ENCODE measurements at places on chromosomes 3 and 15.

DNA sequence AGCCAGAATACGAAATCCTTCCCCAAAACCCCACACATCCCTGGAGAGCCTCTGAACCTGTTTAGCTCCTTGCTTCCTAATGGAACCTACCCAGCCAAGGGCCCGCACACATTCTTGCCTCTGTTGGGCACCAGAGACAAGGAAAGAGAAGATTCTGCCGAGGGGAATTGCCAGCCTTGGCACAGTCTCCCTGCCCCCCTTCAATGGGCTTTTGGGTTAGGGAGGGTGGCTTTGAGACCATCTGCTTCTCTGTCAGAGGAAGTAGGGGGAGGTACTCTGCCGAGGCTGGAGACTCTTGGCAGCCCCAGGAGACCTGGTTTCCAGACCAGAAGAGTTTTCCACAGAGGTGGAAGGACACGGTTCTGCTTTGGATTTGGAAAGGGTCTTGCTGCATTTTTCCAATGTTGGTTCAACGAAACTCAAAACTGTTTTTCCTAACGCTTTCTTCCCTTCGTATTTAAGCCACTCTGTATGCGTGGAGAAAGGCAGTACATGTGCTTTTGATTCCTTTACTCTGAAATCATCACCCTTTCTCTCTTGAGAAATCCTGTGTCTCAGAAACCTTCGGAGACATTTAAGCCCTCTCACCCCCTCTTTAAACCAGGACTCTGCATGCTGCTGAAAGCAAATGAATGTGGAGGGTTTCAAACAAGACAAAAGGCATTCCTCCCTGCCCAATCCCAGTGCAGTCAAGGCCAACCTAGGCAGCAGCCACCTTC, 78.8 kb upstream of the PRR23C start:
- no peak for DNase-seq

DNA sequence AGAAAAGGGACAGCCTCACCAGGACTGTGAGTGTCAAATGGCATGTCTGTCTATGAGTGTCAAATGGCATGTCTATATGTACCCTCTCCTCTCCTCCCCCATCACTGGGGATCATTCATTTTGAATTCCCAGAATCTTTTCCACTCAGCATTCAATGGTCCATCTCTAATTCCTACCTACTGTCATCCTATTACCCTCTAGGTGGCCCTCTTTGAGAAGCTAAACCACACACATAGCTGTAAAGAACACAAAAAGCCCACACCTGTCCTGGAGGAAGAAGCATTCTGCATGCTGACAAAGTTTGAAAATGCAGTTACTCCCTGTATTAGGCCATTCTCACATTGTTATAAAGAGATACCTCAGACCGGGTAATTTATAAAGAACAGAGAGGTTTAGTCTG, 46.2 kb upstream of the PYDC2 start:
- no peak for DNase-seq

- no peak for DNase-seq
Measured at GRCh38 chr3:149231871-149232270, 10.2 kb upstream of the CP start.

DNA sequence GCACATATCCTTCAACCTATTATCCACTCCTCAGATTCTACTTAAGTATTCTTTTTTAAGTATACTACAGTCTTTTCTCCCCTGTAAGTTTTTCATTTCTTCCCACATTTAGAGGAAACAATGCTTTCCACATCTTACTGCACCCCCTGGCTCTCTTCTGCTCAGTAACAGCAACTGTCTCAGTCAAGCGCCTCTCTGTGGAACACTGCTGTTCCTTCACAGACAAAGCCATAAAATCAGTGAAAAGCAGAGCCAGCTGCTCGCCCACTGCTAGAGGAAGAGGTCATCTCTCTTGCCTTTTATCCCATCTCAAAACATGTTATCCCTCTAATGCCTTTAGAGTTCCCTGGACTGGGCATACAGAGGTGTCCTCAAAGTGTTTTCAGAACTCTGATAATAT, 24.8 kb downstream of the SERP1 start:
- no peak for DNase-seq

DNA sequence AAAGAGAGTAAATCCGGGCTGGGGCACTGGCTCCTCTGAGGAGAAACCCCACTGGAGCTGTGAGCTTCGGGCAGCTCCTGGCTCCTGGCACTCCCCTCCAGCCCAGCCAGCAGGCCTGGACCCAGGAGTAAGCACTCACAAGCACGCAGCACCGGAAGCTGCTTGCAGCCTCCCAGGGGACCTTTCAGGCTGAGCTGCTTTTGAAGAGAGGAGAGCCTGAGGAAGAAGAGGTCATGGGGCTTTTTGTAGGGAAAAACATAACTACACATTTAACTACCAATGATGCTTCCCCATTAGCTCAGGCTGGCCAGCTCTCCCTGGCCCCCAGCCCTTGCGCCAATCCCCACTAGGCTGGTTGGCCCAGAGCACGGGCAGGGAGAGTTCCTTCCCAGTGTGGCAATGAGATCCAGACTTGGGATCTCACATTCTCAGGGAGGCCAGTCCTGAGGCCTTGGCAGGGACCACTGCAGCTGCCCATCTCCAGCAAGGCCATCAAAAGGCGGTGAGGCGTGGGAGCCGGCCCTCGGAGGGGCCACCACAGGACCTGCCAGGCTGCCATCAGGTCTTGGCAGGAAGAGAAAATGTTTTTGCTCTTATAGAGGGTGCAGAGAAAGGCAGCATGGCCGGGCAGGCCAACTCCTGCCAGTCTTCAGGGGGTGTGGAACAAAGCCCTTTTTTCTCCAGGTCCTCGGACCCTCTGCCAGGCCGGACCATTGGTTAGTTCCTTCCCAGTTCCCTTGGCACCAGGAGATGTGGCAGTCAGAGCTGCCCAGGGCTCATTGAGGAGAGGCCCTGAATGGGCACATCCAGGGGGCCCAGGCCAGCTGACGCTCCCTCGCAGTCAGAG, 41.5 kb upstream of the MFGE8 start:
- no peak for DNase-seq

DNA sequence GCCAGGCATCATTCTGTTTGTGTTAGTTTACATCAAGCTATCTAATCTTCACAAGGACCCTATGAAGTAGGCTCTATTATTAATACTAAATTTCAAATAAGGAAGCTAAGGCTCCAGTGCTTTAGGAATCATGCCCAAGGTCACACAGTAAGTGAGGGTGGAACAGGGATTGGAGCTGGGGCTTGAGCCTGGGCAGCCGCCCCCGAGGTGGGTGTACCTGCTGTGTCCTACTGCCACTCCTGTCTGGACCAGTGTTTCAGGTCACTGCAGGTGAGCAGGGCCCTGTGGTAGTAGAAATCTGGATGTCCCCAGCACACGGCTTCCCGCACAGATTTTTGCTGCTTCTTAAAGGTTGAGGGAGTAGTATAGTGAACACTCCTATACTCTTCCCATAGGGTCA, 6.5 kb downstream of the KLF13 start:
- DNase-seq = no peak

DNA sequence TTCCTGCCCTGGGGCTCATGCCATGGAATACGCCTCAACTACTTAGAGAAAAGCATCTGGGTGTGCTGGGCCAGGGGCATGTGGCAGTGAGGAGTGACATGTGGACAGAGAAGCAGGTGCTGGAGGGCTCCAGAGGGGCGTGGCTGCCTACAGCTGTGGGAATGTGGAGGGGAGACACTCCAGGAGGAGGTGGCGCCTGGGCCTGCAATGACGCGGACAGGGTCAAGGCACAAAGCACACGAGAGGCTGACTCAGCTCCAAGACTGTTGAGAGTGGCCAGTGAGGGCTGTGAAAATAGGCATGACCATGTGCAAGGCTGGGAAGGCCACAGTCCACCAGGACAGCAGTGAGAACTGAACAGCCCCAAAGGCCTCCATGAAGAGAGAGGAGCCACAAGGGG, 48.5 kb downstream of the PTH1R start:
- no peak for DNase-seq

- no peak for DNase-seq
Measured at GRCh38 chr3:143200001-143200924, 80.7 kb downstream of the CHST2 start.

GRCh38 chr3:10377148-10377725, 56.3 kb upstream of the SEC13 start:
- no peak for DNase-seq

GRCh38 chr15:69666921-69667811, 214.5 kb downstream of the RPLP1 start:
- no peak for DNase-seq

GRCh38 chr3:89227218-89227617, 119.8 kb downstream of the EPHA3 start:
- DNase-seq = no peak

GRCh38 chr3:117018655-117019054, 309.1 kb downstream of the TUSC7 start:
- DNase-seq = no peak

GRCh38 chr15:29925227-29926082, 103.2 kb upstream of the TJP1 start:
- DNase-seq = peak; percentile 42

DNA sequence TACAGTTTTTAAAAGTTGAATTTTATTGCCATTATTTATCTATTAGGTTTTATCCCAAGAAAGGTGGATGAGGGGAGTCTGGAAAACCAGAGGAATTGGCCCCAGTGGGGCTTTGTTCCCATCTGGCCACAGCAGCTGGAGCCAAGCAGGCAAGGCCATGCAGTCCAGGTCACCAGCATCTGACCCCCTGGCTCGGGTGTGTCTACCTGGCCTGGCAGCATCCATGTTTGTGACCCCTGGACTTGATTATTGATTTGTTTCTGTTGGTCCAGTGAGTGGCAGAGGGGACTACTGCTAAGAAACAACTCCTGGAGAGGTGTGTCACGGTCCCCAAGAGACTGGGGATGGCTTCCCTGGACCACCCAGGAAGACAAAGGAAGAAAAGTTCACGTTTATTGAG, 111.1 kb downstream of the NUP210 start:
- DNase-seq = no peak

GRCh38 chr15:95559875-95560394, 770.6 kb upstream of the NR2F2 start:
- DNase-seq = no peak

GRCh38 chr3:113228498-113229286, 17.3 kb downstream of the BOC start:
- DNase-seq = no peak

Measured in erythroblast (primary cell).